AG10803 (cell line): ENCODE measurements at places on chromosomes 2 and 18.

DNA sequence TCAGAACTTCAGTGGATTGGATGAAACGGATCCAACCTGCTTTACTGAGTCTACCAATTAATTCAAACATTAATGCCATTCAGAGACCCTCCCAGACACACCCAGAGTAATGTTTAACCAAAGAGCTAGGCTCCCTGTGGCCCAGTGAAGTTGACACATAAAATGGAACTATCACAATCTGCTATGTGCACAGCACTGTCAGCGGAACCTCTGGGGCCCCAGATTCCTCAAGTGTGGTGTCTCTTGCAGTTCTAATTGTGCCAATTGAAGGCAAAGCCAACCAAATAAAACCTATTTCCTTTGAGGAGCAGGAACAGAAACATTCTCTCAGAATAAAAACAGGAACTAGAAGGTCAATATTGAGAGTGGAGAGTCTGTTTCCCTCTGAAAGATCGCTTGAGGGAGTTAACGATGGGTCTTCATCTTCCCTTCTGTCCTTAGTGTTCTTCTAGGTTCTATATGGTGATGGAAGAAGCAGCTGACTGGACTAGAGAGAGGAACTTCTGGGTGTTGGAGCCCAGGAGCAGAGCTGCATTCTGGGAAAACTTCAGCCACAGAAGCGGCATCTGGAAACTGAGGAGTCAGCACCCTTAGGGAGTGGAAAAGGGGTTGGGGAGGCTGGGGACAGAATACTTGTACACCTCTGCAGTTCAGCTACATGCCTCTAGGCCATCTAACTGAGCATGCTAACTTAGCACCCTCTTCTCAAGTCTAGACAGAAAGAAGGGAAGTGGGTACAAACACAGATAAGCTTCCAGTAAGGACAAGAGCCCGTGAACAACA, 174.4 kb upstream of the FBXO11 start:
- no peak for DNase-seq

- DNase-seq: no peak
These were observed 290.9 kb downstream of the IRS1 start for GRCh38 chr2:226508683-226509082.

GRCh38 chr2:95013726-95014125, 11.8 kb upstream of the MAL start:
- DNase-seq: no peak

DNA sequence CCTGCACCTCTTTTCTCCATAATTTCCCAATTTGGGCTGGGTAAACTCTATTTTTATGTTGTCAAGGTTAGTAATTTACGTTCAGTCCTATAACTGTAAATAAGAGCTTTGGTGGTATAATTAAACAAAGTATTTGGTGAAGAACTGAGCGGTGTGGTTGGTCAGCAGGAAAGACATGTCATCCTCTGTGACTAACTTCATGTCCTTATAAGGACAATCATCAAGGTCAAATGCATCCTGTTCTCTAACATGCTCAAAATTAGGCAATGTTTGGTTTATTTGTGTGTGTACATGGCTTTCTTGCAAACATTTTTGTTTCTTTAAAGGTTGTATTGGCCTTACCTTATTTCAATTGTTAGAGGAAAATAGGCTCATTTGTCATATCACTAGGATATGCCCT, 121.5 kb upstream of the NABP1 start:
- DNase-seq: no peak

DNA sequence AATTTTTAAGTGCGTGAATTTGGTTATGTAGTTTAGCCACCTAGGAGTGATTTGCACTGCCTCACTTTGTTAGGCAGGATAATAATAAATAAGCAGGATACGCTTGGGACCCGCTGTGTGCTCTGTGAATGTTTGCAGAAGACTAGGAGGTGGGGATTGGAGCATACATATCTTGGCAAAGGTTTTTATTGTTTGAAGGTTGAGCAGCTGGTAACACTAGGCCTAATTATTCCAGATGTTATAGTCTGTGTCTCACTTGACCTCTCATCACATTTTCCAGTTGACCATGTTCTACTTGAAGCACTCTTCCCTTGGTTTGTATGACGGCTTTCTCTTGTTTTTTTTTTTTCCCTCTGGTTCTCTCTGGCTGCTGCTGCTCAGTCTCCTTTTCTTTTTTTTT, 42.7 kb downstream of the FHOD3 start:
- DNase-seq: no peak

DNA sequence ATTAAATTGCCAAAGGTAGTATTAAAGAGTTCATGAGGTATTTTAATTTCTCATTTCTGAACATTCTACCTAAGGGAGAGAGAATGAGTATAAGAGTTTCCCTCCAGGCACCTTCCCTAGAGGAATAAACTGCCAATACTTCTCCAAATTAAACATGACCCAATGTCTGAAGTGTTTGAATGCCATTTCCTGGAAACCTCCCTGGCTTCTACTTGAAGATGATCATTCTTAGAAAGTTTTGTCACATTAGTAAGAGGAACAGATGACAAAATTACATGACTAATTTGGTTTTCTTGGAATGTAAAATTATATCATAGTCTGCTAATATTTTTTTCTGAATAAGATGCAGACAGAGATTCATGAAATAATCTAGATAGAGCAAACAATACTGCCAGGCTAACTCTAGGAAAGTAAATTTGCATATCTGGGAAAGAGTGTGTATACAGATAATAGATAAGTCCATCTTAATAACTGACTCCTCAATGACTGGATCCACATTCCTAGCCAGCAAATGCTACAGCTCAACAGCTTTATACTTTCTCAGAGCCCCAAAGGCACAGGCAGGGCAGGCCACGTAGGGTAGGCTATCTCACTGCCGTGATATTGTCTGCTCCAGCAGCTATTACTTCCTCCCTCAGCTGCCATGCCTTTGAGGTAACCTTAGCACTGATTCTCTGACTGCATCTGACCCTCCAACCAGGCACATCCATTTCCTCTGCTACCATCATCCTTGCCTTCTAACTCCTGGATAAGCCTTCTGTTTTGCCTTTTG, 630.8 kb upstream of the PIK3C3 start:
- DNase-seq: no peak

GRCh38 chr2:214765180-214765579, 44.3 kb downstream of the BARD1 start:
- no peak for DNase-seq

DNA sequence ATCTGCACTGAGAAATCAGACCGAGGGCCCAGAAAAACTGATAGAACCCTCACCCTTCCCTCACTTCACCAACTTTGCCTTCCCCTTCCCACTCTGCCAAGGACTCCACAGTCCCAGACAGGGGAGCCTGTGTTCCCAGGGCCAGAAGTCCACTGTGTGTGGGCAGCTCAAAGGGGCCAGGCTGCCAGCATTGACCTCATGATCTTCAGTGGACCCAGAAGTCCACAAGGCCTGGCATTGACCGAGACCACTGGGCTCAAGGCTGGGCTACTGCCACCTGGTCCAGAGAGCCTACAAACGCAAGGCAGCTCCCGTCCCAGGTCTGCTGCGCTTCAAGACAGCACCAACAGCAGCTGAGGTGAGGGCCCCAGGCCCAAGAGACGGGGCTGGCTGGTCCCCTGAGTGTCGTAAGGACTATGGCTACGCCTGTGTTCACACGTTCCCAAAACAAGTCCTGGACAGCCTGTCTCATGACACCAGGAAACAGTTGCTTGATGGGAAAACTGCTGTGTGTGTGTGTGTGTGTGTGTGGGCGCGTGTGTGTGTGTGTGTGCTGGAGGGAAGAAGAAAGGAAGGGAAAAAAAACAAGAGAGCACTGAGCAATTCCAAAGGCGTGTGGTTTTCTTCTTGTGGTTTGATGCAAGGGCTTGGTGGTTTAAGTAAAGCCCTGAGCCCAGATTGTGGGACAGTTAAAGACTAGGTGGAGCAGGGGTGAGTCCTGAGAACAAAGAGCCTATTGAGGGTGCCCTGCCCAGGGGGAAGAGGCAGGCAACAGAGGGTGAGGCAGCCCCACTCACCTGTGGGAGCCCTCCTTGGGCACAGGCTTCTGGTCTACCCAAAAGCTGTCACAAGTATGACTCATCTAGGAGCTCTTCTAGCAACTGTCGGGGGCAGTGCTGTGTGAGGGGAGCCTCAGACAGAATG, 46.6 kb upstream of the ZBTB7C start:
- DNase-seq: peak; percentile 94

DNA sequence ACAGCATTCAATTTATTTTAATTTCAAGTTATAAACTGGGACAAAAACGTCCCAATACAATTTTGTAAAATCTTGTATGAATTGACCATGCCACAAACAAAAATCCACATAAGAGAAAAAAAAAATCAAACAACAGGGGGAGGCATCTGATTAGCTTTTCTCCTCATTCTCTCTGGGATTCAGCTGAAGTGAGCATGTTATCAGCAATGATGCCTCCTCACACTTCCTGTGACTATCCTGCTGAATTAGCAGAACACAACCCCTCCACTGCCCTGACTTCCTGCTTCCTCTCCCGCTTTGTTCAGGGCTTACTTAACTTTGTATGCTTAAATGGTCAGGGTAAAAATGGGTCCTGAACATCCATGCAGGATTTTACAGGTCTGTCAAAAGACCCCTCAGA, 132.2 kb upstream of the ITGB6 start:
- no peak for DNase-seq

DNA sequence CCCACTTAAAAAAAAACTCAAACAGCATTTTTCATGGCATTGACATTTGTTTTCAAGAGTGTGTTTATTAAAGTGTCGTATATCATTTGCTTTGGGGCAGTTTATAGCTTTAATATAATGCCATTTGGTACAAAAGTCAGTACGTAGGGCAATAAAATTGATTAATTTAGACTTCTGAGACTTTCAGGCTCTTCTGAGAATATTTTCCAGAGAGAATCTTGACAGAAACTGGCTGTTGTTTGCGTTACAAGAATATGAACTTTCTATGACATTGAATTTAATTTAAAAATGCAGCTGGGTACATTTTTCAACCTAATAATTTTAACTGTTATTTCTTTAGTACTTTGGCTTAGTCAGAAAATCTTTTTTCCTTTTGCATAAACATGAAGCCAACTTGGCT, 98.9 kb downstream of the RNF144A start:
- DNase-seq: no peak

- DNase-seq: no peak
These were observed 37.7 kb upstream of the SLC25A52 start for GRCh38 chr18:31798399-31798798.

- DNase-seq: no peak
These were observed 316 bp downstream of the CRIM1 start for GRCh38 chr2:36355890-36356297.

GRCh38 chr2:71554706-71555056, 101.3 kb downstream of the DYSF start:
- DNase-seq: no peak

GRCh38 chr2:65316072-65316471, 88.4 kb downstream of the ACTR2 start:
- DNase-seq: peak; percentile 86

- no peak for DNase-seq
These were observed 111.7 kb downstream of the BCL11A start for GRCh38 chr2:60441800-60442199.

DNA sequence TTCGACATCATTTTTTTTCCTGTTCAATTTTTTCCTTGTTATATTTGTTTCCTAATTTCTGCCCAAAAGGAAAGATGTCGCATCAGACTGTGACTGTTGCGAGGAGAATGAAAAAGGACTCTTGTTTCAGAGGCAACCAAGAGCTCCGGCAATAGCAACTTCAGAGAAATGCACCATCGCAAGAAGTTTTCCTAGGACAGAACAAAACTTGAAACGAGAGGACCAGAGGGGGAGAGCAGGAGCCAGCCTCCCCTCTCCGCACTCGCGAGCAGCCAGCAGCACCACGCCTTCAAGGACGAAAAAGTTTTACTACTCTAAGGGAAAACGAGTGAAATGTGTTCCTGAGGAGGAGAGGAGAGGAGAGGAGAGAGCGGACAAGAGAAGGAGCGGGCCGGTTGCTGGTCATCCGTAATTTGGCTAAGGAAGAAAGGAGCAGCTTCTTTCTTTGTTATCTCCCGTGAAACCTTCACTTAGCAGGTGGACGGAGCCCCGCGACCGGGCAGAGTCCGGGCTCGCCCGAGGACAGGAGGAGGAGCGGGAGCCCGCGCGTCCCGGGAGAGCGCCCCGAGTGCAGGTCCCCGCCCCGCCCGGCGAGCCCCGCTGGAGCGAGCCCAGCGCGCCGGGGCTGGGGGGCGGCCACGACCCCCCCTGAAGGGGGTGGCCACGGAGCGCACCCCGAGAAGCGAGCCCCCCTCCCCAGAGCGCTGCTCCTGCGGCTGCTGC, 744 bp downstream of the POU3F3 start:
- DNase-seq: no peak

DNA sequence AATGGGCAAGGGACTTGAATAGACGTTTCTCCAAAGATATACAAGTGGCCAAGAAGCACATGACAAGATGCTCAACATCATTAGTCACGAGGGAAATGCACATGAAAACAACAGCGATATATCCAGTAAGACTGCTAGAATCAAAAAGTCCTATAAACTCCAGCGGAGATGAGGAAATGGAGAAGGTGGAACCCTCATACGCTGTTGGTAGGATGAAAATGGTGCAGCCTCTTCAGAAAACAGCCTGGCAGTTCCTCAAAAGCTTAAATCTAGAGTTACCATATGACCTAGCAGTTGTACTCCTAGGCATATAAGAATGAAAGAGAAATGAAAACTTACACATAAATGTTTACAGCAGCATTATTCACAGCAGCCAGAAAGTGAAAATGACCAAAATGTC, 48.1 kb downstream of the HPCAL1 start:
- DNase-seq: no peak

DNA sequence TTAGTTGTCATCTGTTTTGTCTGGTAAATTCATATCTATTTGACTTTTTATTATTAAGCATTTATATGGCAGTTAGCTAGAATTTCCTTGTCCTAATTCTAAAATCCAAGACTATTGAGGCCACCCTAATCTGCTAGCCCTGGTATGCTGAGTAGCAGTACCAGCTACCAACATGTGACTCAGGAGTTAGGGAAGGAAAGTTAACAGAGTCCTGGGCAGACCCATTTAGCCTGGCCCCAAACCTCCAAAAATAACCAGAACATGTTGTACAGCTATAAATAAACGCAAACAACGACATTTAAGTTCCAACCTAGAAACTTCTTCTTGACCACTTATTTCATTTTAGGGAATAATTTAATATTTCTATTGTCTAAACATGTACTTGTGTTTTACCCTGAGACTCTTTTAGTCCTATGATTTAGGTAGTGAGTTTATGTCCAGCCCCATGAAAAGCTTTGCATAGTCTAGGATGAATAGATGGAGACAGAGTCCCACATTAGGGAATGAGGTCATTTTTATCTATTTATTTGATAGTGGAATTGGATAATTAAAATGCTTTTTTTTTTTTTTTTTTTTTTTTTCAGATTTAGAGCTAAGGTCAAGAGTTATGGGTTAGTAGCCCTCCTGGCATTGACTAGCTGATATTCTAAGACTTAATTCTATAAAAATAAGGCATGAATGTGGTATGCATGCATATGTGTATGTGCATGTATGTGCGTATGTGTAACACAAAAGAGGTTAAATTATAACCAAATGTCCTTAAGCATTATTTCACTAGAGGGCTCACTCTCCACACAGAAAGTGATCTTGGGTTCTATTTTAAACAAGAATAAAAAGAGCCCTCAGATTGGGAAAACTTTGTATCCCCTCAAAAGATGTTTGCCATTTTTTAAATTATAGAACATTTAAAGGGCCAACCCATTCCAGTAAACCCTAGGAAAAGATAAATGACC, 160.1 kb upstream of the MAPRE2 start:
- DNase-seq: no peak

GRCh38 chr2:23545396-23545795, 160.4 kb downstream of the KLHL29 start:
- peak; percentile 34 for DNase-seq
